Pancreas (tissue), 10 donors: ENCODE measurements at places on chromosomes 6 and 20.

GRCh38 chr20:59920944-59921343 is 12.5 kb downstream of the SYCP2 start:
- DNase-seq = no peak

DNA sequence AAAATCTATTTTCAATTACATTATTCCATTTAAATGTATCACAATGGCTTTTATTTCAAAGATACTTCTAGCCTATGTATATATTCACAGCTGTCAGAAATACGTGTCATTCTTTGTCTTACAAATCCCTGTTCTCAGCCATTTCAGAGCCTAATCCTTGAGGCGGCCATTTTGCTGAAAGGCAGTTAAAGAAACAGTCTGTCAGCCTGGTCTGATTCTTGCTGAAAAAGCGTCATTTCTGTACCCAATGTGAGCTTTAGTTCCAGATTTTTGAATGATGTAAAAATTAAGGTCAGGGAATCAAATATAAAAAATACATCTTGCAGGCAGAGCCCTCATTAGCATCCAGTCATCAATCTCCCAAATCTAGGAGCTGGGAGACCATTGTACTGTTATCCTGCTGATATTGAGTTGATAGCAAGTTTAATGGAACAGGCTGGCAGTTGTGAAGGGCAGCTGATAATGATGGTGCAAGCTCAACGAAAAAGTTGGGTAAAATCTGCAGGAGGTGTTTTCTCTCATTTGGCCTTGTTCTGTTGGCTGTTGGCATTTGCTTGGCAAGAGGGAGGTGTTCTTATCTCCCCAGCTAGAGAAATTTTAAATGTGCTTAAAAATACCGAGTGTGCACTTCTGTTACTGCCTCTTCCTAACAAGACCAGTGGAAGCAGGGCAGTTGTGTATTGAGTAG is 314.8 kb downstream of the SOX4 start:
- DNase-seq = no peak

GRCh38 chr6:28281288-28282064 is at the start of gene PGBD1:
Gene PGBD1 (plus strand): TSS chr6:28281572. CDS start chr6:28283814, 2,242 bp downstream.
- DNase-seq = peak; percentile 61

- DNase-seq = no peak
Measured at GRCh38 chr6:132405143-132405915, 4.1 kb upstream of the MOXD1 start.

DNA sequence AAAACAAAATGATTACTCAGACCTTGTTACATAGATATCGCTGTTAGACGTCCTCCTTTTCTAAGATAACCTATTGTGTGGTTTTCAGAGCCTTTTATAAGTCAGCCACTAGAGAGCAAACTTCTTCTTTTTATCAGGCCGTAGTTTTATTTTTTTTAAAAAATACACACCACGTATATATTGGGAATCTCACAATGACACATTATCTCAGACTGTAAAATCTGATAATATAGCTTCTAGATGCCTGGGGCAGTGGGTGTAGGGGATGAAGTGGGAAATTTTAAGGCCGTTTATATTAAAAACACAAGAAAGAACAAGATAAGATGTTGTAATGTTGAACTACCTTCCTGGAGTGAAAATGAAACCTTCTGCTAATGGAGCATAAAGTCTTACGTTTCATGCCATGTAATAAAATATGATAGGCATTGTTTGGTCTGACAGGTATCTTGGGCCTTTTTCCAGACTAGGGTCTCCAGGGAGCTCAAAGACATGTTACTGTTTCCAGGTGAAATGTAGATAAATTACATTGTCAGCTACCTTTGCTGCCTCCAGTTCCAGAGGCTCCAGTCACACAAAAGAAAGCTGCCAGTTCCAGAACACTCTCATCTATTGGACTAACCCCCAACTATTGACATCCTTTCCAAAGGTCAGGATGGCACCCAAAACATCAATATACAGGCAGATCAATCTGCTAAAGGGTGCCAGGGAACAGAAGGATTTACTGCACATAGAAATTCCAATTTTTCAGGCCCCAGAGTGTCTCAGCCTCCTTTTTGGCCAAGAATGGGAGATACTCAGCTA is 130.2 kb upstream of the AKIRIN2 start:
- no peak for DNase-seq

- no peak for DNase-seq
Measured at GRCh38 chr6:45921691-45922281, 93.9 kb downstream of the CLIC5 start.

GRCh38 chr20:56299362-56299761 is 50.8 kb downstream of the MC3R start:
- no peak for DNase-seq

DNA sequence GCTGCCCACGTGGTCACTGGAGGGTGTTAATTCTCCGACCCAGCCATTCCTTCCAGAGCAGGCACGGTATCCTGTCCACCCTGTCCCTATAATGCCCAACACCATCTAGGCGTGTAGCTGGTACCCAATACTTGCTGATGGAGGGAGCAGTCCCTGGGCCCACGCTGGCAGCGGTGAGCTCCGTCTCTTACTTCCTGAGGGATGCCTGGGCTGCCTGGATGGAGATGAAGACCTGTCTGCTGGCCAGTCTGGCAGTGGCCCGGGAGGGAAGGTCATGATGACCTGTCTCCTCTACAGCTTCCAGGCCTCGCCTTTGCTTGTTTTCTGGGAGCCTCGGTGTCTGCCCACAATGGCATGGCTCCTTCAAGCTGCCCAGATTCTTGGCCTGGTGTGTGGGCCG is 297.9 kb upstream of the SUPT3H start:
- no peak for DNase-seq

DNA sequence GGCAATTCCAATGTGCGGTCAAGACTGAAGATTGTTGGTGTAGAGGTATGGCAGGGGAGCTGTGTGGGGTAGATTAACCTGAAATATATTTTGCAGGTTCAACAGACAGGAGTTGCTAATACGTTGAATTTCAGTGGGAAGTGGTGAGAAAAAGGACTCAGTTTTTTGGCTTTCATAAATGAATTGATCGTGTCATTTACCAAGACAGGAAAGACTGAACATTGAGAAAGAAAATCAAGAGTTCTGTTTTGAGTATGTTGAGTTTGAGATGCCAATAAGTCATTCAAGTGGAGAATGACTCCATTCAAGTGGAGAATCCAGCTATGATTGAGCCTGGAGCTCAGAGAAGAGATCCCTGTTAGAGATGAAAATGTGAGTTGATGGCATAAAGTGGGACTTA is 31.1 kb downstream of the NFYA start:
- no peak for DNase-seq

DNA sequence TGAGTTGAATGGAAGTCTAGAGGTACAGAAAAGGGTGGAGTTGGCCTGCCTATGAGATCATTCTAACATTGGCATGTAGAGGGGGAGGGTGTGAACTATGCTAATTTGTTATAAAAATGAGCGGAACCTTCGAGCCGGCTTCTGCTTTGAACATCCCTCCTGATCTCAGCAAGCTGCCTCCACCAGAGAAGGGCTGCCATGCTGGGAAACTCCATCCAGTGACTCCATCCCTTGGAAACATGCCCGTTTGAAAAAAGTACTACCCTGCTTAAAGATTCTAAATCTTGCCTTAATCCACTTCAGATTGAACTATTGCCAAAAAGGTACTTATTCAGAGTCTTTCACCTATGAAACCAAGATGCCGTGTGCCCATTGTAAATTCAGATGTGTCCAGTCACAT is 43.6 kb upstream of the TMEM170B start:
- DNase-seq = no peak

- DNase-seq = no peak
Measured at GRCh38 chr6:5031150-5031549, 27.3 kb upstream of the RPP40 start.

DNA sequence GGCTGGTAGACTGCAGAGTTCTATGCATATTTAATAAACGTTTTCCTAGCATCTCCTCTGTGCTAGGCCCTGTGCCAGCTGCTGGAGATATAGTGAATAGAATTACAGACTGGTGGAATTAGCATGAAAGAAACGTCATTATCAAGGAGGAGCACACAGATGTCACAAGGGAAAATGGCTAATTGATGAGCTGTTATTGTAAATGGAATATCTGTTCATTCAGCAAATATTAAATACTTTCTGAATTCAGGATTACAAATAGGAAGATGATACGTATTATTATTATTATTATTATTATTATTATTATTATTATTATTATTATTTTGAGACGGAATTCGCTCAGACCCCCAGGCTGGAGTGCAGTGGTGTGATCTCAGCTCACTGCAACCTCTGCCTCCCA is 1.2 kb downstream of the AAR2 start:
- DNase-seq = no peak

DNA sequence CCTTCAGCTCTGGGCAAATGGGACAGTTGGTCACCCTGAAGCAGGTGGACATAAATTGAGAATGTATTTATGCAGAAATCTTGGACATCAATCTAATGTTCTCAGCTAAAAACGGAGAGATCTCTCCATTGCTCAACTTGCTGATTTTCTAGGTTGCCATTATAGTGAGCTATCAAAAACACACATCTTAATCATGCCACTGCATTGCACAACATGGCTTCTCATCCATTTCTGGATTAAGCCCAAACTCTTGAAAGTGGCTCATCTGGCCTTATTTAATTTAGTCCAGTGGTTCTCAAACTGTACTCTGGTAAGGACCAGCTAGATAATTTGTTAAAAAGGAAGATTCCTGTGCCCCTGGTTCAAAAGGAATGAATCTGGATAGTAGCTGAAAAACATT is 324.9 kb upstream of the CITED2 start:
- no peak for DNase-seq

GRCh38 chr20:14991023-14991422 is 653.6 kb upstream of the FLRT3 start:
- no peak for DNase-seq

DNA sequence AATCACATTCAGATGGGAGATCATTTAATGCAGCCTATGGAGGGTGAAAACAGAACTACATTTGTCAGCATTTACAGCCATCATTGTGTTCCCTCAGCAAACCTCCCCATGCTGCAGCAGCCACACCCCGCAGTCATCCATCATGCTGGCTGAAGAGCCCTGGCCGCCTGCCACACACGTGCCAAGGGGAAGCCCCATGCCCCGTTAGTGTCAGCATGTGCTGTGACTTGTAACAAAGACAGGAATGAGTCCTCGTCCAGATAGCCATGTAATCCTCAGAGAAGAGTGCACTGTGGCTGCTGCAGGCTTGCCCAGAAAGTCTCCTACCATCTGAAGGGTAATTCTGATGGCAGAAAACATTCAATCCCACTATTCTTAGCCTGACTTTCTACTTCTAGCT is 1097.8 kb downstream of the KIF16B start:
- no peak for DNase-seq

DNA sequence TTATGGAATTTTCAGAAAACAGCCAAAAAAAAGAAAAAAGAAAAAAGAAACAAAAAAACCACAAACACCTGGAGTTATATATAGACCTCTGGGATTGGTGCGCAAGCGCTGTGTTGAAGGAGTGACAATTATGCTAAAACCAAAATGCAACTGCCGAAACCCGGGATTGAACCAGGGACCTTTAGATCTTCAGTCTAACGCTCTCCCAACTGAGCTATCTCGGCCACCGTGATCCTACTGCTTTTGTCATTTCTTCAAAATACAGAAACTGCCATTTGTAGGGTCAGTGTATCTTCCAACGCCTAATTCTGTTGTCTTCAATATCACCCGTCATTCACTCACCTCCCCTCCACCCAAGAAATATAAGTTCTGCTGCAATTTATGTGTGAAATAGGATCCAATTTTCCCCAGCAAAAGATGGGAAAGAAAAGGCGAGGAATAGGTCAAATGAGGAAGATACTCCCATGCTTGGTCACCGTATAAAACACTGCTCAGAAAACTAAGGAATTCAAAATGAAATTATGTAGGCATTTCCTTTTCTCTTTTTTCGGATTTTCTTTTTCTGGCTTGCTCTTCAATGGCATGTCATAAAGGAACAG is 116.0 kb downstream of the TRIM27 start:
- no peak for DNase-seq

GRCh38 chr6:148954934-148955333 is 208.1 kb downstream of the UST start:
- DNase-seq = no peak

DNA sequence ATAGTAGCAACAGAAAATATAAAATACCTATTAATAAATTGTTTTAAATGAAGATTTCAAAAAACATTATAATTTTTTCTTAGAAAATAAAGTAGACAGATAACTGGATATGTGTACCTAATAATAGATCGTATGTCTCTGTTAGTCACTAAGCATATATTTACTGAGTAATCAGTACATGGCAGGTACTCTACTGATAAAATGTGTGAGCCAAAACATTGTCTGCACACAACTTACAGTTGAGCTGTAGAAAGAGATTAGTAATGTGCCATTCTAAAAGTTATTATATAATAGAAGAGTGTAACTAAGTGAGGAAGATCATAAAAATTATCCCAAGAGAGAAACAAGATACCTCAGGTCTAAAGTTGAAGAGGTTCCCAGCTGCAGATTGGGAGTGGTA is 929.9 kb upstream of the EPHA7 start:
- no peak for DNase-seq

- no peak for DNase-seq
Measured at GRCh38 chr6:132977413-132977812, 163.0 kb downstream of the RPS12 start.

GRCh38 chr20:63241272-63241671 is 5.6 kb downstream of the BIRC7 start:
- DNase-seq = no peak

DNA sequence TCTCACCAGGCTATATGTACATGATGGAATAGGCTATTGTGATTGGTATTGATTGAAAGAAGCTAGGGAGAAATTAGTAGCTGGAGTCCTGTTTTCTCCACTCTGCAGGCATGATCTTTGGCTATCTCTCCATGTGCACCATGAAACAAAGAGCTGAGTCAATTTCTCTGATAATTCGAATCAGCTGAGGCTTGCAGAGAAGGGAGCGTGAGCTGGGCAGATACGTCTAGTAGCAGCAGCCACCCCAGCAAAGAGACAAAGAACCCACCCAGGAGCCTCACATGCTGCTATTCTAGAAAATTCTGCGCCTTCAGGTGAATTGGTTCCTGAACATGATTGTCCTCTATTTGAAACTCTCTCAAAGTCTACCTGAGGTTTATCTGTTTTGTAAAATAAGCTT is 6.9 kb upstream of the SGK1 start:
- no peak for DNase-seq

GRCh38 chr6:168507297-168507696 is 66.3 kb downstream of the SMOC2 start:
- DNase-seq = no peak
